Stimulated activated CD4-positive, alpha-beta T cell treated with anti-CD3 and anti-CD28 coated beads, Interleukin-4, amount 100 ng/mL, for 1 hour (primary cell): ENCODE measurements at places on chromosomes 3 and 15.

DNA sequence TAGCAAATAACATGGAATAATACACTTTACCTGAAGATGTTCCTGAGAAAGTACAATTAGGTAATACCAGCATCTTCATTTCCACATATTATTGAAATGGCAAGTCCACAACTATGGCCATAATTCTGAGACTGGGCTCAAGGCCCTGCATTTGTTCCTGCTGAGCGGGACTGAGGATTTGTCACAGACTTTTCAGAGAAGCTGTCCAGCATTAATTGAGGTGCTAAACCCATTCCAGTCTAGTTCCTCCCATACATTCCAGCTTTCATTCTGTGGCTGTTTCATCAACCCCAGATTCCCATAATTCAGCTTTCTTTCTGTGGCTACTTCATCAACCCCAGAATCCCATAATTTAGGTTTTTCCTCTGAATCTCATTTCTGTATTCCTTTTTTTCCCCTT is 293.4 kb upstream of the GBE1 start:
- no peak for DNase-seq

GRCh38 chr3:13044496-13045240 is 28.6 kb downstream of the IQSEC1 start:
- DNase-seq: no peak

- no peak for DNase-seq
Measured at GRCh38 chr3:50276762-50277101, 2.2 kb upstream of the LSMEM2 start.

DNA sequence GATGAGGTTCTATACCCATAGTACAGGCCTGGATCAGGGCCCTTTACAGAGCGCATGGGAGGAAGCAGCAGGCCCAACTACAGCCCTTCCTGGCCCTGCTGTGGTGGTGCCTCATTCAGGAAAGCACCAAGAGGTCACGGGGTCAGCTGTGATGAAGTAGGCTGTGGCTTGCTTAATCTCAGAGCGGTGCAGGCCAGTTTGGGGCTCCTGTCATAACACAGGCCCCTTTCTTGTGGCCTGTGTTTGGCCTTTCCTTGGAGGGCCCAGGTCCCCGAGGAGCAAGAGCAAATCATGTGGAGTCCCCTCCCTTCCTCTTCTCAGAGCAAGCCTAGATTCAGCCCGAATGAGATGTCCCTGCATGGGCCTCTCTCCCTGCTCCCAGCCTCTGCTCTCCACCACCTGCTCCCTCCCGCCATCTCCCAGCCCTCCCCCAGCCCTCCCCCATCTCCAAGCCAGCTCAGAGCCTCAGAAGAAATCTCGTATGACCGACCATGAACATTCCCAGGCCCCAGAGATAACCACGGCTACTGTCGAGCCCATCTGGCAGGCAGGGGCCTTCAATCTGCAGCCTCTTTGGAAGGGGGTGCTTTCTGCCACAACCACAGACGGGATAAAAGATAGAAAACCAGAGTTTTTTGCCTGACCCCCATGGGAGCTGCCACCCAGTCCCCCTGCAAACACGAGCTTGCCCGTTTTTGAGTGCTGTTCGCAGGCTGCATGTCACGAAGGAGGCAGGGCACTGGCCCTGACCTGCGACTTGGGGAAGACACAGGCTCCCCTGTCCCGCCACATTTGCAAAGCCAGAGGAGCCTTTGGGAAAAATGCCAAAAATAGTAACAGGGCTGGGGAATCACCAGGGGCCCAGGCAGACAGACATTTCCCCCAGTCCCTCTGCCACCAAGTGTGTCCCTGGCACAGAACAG is 32.3 kb upstream of the DUSP7 start:
- DNase-seq: no peak

DNA sequence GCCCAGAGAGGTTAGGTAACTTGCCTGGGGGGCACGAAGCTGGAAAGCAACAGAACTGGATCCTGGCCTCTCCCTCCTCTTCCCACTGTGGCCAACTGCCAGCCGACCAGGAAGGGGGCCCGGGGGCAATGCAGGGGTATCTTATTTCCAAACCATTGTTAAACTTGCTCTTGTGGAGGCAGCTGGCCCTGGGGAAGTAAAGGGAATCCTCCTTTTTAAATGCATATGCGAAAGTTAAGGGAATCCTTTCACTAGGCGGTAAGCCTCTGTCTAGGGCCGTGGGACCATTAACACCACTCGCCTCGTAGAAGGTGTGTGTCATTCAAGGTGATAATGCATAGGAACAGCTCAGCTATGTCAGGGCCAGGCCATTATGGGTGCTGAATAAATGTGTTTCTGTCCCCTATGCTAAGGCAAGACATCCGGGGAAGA is 68.6 kb downstream of the ST6GAL1 start:
- no peak for DNase-seq
